MV-4-11 (cell line): ENCODE measurements at places on chromosomes 2 and 18.

- no peak for DNase-seq
Measured at GRCh38 chr18:58230438-58231179, 186.6 kb downstream of the NEDD4L start.

- DNase-seq: no peak
Measured at GRCh38 chr2:140586379-140586778, 1544.4 kb downstream of the LRP1B start.

GRCh38 chr2:179802051-179802882 is 59.1 kb downstream of the ZNF385B start:
- DNase-seq: no peak

DNA sequence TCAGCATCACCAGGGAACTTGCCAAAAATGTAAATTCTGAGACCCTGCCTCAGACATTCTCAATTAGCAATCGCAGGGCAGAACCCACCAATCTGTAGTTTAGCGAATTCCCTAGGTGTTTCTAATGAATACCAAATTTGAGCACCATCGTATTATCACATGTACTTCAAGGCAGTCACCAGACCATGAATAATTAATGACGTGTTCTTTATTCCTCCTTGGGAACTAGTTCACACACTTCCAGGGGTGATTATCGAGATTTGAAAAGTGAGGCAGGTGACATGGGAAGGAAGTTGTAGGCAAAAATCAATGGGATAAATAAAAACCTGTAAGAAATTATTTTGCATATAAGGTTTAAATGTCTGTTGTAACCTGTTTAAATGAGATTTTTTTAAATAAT is 102.5 kb upstream of the CRIM1 start:
- no peak for DNase-seq

GRCh38 chr2:6993229-6993640 is 76.0 kb downstream of the RNF144A start:
- no peak for DNase-seq

GRCh38 chr18:37604032-37604431 is 38.4 kb upstream of the CELF4 start:
- no peak for DNase-seq

- no peak for DNase-seq
Measured at GRCh38 chr18:1062588-1062987, 157.9 kb downstream of the ADCYAP1 start.

DNA sequence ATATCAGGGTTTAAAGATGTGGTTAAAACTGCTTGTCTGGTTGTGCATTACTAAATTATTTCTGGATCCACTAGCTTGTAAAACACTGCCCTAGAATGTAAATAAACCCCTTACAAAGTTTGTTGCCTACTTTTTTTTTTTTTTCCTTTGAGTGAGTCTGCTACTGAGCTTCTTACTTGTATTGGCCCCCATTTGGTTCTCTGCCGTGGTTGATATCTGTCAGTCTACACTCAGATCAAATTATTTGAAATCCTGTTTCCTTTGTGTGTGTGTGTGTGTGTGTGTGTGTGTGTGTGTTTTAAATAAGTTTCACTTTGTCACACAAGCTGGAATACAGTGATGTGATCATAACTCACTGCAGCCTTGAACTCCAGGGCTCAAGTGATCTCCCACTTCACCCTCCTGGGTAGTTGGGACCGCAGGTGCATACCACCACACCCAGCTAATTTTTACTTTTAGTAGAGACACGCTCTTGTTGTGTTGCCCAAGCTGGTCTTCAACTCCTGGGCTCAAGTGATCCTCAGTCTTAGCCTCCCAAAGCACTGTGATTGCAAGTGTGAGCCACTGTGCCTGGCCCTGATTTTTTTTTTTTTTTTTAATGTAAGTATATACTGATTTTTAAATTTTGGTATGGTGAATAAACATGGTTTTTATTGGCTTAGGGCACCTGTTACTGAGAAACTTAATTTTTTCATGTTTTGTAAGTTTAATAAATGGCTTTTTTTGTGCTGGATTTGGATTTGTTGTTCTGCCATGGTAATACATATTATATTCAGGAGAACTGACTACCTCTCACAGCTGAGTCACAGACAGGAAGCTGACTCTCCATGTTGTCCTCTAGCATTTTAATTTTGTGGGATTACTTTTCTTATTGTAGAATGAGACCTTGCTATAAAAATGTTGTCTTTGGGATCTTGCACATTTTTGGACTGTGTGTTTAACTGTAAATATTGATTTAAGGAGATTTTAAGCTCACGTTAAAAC is 48.5 kb downstream of the MAP4K4 start:
- DNase-seq: no peak

DNA sequence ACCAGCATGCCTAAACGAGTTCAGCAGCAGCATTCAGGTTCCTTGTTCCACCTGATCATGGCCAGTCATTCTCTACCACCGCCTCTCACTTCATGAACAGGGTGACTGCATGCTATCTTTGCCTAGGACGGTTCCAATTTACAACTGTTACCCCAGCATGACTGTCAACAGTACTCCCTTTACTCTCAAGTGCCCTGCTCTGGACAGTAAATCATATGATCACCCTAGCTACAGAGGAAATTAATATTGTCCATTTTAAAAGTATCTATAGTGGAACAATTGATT is 25.7 kb downstream of the MGAT4A start:
- DNase-seq: no peak

- no peak for DNase-seq
Measured at GRCh38 chr18:48085781-48086487, 155.5 kb upstream of the SMAD2 start.

DNA sequence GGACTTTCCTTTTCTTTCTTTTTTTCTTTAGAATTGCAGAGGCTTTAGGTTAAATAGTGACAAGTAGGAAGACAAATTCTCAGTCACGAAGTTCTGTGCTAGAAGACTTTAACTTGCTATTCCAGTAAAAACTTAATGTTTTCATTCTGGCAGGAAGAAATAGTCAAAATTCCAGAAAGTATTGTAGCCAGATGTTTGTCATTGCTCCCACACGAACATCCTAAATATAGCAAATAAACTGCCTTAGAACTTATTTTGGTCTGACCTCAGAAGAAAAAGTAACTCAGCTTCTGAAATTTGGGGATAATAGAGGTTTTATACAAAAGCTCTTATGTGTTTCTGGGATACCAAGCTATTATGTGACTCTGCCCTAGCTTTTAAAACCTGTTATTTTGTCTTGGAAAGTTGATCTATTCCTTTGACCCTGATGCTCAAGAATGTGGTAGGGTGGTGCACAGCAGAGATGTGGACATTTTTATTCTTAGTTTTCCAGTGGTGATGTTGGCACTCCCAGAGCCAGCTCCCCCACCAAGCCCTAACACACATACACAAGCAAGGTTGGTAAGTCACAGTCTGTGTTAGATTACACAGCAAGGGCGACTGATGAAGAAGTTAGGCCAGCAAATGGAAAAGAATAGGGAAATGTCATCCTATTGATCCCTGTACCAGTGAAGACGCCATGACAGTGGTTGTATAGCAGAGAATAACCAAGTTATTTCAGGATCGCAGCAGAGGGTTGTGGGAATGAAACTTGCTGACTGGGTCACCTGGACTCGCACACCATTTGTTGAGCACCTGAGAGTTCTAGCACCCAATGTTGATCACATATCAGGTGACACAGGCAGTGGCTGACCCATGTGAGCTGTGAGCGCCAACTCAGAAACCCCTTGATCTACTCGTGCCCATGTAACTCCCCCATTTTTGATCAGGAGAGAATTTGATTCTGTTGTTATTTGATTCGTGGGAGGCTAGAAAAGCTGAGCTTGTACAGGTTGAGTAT is 23.7 kb downstream of the FARP2 start:
- no peak for DNase-seq

DNA sequence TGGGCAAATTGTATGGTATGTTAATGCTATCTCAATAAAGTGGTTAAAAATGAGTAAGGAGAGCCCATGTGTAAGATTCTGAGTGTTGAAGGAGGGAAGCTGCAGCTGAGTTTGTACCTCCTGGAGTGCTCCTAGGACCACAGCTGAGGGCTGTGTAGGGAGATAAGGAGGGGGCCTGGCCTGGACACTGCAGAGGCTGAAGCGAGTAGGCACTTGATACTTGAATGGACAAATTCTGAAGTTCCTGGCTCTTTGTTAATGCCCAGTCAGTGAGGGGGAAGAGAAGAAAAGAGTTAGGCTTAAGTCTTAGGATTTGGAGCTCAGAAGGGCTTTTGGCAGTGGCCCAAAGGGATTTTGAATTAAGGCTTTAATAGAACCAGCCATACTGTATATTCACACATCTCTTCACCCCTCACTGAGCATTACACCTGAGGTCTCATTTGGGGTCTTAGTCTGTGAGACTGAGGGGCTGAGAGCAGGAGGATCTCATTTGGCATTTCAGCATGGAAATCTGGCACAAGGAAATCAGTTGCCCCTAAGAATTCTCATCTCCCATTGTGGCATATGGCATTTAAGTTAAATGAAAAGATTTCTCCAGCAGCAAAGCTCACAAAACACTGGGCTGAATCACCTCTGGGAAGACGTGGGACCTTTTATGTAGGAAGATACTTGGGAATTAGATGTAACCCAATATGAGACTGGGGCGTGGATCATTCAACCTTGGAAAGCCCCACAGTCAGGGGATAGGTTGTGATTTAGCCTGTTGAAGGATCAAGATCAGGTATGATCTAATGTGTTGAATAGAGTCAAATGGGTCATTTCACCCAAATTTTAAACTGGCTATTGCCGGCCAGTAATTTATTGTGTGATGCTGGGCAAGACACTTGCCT is 46.8 kb downstream of the LIPG start:
- no peak for DNase-seq

DNA sequence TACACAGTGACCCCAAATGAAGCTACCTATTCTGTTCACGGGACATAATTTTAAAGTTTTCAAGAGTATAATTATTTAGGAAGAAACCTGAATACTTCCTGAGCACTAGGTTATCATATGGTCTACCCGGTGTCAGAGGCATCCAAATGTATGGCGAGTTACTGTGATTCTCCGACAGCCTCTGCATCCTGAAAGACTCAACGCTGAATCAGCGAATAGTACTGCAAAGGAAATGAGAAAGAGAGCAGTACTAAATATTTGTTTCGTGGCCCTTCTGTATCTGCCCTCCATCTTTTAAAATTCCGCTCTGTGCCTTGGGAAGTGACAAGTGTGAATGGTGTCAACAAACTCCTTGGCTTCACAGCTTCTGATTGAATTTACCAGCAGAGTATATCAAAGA is 358.0 kb upstream of the ZEB2 start:
- DNase-seq: no peak

DNA sequence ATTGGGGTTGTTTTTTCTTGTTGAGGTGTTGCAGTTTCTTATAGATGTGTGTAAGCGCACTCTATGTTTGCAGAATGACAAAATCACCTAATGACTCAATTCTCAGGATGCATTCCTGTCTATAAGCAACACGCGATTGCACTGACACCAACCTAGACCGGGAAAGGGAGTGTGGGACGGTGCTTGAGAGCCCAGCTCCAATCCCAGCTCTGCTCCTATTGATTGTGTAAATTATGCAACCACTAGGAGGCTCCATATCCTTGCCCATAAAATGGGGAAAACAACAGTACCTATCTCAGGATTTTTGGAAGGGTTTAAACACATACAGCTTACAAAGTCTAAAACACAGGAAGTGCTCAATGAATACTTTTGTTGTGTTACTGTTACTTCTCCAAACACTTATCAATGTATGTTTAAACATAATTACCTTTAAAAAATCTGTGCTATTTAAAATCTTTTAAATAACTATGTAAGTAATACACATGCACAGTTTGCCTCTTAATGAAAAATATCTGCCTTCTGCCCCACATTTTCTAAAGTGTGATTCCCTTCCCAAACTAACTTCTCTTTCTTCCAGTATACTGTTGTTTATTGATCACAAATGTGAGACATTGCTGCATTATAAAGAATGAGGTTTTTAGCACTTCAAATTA is 132.5 kb downstream of the SPHKAP start:
- DNase-seq: no peak

- DNase-seq: no peak
Measured at GRCh38 chr2:43255296-43255910, 29.0 kb upstream of the ZFP36L2 start.

DNA sequence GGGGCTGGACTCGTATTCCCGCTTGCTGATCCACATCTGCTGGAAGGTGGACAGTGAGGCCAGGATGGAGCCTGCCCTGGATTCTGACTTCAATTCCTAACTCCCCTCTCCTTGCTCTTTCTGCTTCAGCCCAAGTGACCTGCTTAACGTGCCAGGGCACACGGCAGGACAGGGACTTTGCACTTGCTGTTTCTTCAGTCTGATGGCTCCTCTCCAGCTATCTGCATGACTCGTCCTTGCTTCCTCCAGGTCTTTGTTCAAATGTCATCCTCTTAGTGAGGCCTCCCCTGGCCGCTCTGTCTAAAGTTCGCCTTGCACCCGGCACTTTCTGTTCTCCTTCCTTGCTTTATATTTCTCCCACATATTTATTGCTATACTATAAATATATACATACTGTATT is 357.6 kb downstream of the MTX2 start:
- DNase-seq: no peak

- no peak for DNase-seq
Measured at GRCh38 chr2:154537843-154538450, 160.5 kb upstream of the KCNJ3 start.

DNA sequence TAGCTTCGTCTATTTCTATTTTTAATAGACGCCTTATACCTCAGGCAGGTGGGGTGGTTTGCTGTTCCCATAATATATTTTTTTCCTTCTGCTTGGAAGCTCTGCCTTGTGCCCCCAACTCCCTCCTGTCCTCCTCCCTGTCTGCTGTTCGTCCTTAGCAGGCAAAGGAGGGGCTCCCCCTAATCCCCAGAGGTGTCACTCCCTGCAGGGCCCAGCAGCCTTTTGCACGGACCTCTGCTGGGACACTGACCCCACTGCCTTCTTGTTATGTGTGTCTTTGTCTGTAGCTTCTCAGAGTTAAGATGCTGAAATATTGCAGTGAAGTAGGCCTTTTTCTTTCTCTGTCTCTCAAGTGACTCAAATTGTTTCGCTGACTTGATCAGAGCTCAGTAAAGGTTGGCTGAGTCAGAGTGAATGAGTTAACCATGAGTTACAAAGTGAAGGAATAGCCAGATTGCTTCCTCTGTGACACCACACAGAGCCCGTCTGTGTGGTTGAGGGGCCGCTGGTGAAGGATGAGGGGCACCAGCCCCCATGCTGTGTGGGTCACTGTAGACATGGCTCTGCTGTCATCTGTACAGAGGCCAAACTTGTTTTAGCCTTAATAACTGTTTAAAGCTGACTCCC is 47.7 kb downstream of the PRKCE start:
- DNase-seq: no peak

- DNase-seq: no peak
Measured at GRCh38 chr2:36800381-36800780, 103.9 kb downstream of the VIT start.

- no peak for DNase-seq
Measured at GRCh38 chr18:47260120-47260923, 8.9 kb upstream of the SKOR2 start.

DNA sequence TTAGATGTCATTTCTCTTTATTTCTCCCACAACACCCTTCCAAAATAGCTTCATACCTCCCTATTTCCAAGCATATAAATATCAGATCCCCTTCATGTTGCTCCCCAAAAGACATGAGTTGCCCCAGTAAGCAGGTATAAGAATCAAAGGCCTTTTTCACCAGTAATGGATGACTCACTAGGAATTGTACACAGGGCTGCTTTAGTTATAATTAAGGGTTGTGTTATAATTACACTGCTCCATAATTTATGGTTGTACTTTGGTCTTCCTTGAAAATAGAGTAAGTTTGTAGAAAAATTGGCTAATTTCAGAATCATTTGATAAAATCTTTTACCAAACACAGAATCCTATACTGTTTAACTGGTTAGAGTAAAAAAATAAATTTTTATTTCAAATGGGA is 8.8 kb upstream of the AQP4 start:
- no peak for DNase-seq
